ENCODE measurements at places on chromosomes 5 and 9.

- peak; percentile 43 for DNase-seq
These were observed 83.5 kb downstream of the PDE4D start for GRCh38 chr5:59810041-59810440.

- no peak for DNase-seq
These were observed 10.0 kb downstream of the SLIT3 start for GRCh38 chr5:169290895-169291294.

- DNase-seq: no peak
These were observed 154.1 kb downstream of the LRRC70 start for GRCh38 chr5:62732677-62733121.

DNA sequence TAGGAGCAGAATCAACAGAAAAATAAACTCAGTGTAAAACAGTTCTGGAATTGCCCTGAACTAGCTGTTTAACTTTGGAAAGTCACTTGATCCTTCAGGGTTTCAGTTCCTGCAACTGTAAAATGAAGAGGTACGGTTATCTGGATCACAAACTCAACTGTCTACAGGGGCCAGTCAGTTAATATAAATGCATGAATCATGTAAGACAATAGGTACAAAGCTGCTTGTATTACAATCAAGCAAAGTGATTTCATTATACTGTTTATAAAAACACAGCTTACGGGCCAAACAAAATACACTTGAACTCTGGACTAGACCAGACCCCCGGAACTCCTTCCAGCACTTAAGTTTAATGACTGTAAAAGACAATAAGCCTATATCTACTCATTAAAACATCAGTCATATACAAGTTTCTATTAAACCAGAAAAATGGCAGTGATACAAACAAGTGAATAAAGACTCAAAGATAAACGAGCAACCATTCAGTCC lies 73.0 kb downstream of the MRPS27 start:
- DNase-seq: no peak

All from CD4-positive, alpha-beta T cell treated with Interleukin-6 at 100 ng/mL for 8 hours (primary cell).